NB4 (cell line): ENCODE measurements at places on chromosomes 12 and 14.

GRCh38 chr12:75236206-75236605 lies 26.6 kb upstream of the KCNC2 start:
- DNase-seq: no peak

- peak; percentile 100 for DNase-seq
Measured at GRCh38 chr12:121649819-121650353, 19.6 kb downstream of the MORN3 start.

- DNase-seq: no peak
Measured at GRCh38 chr12:120358412-120359100, 10.4 kb downstream of the MSI1 start.

- no peak for DNase-seq
Measured at GRCh38 chr14:57609192-57610075, 115.8 kb upstream of the CCDC198 start.

- DNase-seq: peak; percentile 79
Measured at GRCh38 chr14:90658541-90658967, 157.7 kb downstream of the TTC7B start.

- no peak for DNase-seq
Measured at GRCh38 chr14:86357876-86358275, 827.9 kb downstream of the FLRT2 start.

DNA sequence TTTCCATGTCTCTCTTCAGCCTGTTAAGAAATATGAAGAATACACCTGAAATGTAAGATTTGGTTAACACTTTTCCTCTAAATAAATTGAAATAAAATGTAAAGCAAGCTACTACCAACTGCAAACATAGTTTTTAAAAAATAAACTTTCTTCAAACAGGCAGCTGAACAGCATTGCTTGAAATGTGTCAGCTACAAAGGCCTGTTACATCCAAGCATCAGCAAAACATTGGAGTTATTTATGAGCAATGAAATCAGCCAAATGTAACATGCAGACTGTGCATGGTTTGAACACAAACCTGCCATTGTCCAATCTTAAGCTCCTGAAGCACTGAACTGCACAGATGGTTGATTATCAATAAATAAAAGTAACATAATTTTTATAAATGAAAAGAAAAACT lies 291.3 kb downstream of the ACSS3 start:
- no peak for DNase-seq

GRCh38 chr14:30620178-30620577 lies 1.9 kb upstream of the SCFD1 start:
- peak; percentile 55 for DNase-seq

- DNase-seq: peak; percentile 63
Measured at GRCh38 chr12:123389560-123390351, 5.8 kb downstream of the KMT5A start.

- no peak for DNase-seq
Measured at GRCh38 chr14:69711065-69711464, 55.9 kb upstream of the SRSF5 start.
